ENCODE measurements at places on chromosomes 5 and 9.

GRCh38 chr9:24342457-24342856 lies 203.2 kb downstream of the IZUMO3 start:
- no peak for DNase-seq

DNA sequence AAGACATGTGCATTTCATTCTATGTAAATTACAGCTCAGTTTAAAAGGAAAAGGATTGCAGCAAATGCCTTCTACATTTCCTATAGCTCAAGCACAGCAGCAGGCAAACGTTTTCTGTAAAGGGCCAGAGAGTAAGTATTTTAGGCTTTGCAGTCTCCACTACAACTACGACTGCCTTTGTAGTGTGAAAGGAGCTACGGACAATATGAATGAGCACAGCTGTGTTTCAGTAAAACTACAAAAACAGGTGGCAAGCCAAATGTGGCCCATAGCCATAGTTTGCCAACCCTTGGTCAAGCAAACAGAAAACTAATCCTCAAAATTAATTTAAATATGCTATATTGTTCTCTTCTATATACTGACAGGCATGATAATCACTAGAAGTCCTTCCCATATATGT lies 7.2 kb downstream of the PTBP3 start:
- no peak for DNase-seq

GRCh38 chr9:105114964-105115728 lies 129.3 kb upstream of the SLC44A1 start:
- DNase-seq, result no peak

DNA sequence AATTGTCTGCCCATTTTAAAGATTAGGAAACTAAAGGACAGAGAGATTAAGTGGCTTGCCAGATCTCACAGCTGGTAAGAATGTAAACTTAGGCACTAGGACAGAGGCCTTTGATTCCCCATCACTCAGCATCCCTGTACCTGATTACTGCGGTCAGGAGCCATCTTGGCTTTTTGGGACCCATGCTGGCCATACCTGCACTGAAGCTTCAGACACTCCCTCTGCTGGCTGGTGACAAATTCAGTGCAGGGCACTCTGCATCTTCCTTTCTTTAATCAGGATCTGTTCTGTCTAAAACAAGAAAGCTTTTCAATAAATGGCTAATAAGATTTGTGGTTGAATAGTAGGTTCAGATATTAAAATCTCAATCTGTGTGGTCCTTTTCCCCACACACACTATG lies 215.5 kb upstream of the RORB start:
- DNase-seq, result peak; percentile 62

- no peak for DNase-seq
Measured at GRCh38 chr5:109998726-109999125, 309.0 kb downstream of the MAN2A1 start.

DNA sequence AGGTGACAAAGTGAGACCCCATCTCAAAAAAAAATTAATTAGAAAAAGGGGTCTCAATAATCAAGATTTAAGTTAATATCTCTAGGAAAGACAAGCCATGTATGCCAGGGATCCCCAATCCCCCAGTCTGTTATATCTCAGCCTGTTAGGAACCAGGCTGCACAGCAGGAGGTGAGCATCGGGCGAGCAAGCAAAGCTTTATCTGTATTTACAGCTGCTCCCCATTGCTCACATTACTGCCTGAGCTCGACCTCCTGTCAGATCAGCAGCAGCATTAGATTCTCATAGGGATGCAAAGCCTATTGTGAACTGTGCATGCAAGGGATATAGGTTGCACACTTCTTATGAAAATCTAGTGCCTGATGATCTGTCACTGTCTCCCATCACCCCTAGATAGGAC lies 116.8 kb downstream of the TARS1 start:
- no peak for DNase-seq

DNA sequence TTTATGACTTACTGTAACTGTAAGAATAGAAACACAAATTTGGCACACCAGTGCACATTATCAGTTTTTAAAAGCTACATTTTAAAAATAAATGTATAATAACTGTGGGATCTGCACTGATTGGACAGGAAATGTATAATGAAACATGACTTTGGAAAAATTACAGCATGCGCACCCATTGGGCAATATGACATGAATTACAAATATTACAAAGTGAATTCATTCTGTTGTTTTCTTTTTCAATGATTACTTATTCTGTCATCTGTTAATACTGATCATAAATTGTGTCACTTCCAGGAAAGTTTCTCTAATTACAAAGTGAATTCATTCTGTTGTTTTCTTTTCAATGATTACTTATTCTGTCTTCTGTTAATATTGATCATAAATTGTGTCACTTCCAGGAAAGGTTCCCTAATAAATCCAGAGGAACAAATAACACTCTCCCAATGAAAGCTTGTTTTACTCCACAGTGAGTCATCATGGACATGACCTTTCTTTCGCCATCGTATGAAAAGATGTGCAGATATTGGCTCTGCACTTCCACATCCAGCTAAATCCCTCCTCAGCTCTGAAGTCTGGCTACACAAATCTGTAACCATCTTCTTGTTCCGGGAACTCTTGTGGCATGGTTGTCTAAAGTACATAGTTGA lies 297.0 kb upstream of the HAPLN1 start:
- no peak for DNase-seq

DNA sequence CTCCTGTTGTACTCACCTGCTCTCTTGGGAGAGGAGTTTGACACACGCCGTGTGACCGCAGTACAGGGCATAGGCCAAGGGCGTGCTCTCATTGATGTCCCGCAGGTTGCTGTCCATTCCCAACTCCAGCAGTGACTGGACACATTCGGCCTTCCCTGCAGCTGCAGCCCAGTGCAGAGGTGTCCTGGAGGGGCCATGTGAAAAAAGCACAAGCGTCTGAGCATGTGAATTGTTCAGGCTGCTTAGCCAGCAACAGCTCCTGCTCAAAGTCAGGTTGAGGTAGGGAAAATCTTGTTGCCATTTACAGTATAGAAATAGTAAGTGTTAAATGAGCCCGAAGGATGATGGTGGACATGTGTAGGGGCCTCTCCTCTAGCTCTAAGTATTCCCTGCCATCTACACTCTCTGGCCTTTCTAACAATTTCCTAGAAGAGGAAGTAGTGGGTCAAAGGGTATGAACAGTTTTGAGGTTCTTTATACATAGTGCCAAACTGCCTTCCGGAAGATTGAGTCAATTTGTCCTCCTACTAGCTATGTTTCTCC lies 116.5 kb downstream of the ANKRD55 start:
- DNase-seq, result no peak

GRCh38 chr5:58703925-58704555 lies 121.2 kb downstream of the RAB3C start:
- no peak for DNase-seq

GRCh38 chr5:61357745-61358144 lies 25.7 kb downstream of the ZSWIM6 start:
- DNase-seq, result peak; percentile 54

DNA sequence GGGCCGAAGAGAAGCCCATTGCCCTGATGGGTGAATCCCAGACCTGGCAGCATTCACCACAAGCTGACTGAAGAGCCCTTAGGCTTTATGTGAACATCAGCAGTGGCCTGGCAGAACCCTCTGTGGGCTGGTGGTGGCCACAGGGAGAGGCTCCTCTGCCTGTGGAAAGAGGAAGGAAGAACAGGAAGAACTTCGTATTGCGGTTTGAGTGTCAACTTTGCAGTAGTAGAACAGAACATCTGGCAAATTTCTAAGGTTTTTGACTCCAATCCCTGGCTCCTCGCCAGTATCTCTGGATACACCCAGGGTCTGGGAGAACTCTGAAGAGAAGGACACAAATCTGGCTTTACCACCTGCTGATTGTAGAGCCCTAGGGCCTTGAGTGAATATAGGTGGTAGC lies 356.4 kb upstream of the GRAMD2B start:
- no peak for DNase-seq

DNA sequence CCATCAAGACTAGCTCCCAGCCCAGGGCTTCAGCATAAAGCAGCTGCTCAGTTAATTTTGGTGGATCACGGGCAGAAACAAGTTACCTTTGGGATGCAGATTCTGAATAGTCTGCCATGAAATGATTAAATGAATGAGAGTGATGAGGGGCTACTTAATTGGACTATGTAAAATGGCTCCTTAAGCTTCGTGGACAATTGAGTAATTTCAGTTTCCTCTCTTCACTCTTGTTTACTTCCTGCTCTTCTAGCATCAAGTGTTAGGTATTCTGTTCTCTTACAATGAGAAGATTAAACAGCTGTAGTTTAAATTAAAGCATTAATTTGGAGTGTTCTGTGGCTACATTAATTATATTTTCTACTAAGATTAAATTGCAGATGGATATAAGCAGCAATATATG lies 28.1 kb downstream of the PIK3R1 start:
- DNase-seq, result no peak

GRCh38 chr9:120612218-120612617 lies 32.3 kb upstream of the CDK5RAP2 start:
- no peak for DNase-seq

GRCh38 chr5:57360871-57361270 lies 121.7 kb downstream of the ACTBL2 start:
- no peak for DNase-seq

GRCh38 chr5:6376974-6377520 lies 1.3 kb downstream of the MED10 start:
- no peak for DNase-seq

DNA sequence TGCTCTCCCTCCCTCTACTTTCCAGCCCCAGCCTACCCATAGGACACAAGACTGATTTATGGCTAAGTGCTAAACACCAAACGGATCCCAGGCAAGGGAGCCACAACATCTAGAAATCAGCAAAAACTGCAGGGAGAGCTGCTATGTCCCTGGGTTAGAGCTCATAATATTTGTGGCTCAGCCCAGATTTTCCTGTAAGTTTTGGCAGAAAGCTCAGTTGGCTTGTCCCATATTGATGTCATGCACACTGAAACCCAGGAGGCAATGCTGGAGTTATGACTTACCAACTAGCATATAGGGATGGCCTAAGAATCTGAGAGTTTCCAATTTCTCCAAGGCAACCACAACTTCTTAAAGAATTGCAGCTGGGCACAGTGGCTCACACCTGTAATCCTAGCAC lies 44.7 kb upstream of the MYOT start:
- no peak for DNase-seq

GRCh38 chr5:96817506-96817905 lies 9.8 kb upstream of the ERAP1 start:
- no peak for DNase-seq

DNA sequence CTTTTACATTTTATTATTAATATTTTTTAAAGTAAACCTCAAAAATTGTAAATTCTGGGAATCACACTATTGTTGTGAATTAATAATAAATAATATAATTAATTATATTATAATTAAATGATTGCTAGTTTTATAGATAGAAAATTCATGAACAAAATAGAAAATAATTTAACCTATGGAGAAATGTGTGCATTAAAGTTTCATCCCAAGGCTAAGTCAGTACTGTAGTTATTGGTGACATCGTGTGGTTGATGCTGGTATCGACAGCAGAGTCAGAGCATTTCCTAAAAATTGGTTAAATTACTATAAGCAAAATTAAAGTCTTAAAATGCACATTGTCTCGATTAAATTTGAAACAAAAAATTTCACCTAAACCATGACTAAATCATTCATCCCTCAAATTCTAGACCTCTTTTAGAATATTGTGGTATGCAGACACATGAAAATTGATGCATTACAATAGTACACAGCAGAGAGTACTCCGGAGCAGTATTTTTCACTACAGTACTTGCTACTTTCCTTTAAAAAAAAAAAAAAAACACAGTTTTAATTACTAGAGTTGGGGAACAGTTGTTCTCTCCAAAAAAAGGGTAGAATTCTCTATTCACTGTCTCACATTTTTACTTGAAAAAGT lies 73.9 kb downstream of the RORB start:
- peak; percentile 25 for DNase-seq
